Hematopoietic multipotent progenitor cell treated with erythropoietin and hydrocortisone succinate and interleukin-3 and kit ligand, for 6 days (in vitro differentiated cells): ENCODE measurements at places on chromosomes 1 and 21.

DNA sequence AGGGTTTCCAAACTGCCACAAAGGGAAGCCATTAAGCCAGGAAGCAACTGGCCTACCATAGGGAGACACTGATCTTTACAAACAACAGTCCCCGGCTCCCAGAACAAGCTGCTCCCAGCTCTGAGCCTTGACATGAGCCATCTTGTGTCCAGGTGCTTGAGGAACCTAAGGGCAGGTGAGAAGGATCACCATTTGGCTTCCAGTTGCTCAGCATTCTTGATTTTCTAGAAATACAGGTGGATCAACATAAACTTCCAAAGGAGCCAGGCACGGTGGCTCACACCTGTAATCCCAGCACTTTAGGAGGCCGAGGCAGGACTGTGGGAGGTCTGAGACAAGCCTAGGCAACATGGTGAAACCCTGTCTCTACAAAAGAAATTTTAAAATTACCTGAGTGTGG, 21.6 kb downstream of the ZBTB17 start:
- no peak for DNase-seq

GRCh38 chr1:222167896-222168295, 380.0 kb downstream of the HHIPL2 start:
- no peak for DNase-seq

DNA sequence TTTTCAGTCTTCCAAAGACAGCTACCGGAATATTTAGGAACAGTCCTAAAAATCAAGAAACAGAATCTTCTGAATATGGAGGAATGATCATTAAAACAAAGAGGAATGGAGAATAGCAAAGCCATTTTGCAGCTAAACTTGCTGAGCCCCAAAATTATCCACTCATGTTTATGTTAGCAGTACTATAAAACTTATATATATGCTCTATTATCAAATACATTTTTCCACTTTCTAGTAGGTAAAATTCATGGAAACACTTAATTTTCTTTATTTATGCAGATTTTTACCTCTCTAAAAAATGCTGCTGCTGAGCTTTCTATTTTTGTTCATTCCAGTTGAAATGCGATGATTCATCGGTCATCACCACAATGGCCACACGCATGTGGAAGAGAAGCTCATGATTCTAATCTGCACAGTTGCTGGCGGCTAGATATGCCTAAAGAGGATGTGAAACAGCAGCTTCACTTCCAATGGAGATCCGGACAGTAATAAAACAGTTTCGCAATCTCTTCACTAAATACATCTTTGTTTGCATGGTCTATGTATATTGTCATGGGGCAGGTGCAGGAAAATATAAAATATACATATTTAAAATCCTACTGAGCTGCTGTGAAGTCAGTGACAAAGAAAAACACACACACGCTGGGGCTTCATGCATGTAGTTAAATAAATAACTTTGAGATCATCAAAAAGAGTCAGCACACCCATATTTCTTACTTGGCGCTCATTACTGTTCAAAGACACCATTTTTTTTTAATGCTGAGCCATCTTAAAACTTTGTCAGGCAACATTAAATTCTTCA, 292.2 kb downstream of the SMYD3 start:
- peak; percentile 94 for DNase-seq

GRCh38 chr1:111906816-111907215, 82.7 kb downstream of the KCND3 start:
- DNase-seq: no peak

DNA sequence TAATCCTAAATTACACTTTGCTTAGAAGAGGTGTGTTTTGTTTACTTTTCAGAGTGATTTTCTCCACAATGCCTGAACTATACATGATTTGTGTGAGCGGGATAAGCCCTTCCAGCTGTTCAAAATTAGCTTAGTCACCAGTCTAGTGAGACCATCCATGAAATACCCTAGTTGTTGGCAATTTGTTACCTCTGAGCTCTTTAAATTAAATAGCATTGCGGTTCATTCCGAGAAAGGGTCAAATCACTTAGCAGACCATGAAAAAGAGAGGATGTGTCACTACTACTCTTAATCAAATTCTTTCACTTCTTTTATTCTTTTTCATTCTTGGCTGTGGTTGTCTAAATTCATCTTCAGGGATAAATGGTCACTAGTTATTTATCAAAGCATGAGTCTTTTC, 11.9 kb upstream of the VAV3 start:
- no peak for DNase-seq

- peak; percentile 39 for DNase-seq
Observed at GRCh38 chr1:9291914-9292360, 757 bp upstream of the SPSB1 start.

DNA sequence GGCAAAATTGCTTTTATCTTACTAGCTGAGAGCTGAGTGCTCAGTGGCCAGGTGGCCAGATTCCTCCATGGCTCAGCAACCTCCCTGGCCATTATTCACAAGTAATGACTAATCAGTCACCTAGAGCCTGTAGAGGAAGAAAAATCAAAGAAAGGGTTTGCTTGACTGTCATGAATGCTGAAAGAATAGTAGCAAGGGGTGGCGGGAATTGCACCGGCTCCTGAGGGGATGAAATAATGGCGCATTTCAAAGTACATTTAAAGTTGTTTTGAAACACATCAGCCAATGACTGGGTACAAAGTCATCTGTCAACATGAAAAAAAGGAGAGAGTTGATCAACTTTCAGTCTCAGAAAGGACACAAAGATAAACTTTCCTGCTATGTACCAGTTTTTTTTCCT, 99.5 kb downstream of the OMA1 start:
- no peak for DNase-seq

GRCh38 chr1:43284546-43285110, 753 bp downstream of the C1orf210 start:
- no peak for DNase-seq

DNA sequence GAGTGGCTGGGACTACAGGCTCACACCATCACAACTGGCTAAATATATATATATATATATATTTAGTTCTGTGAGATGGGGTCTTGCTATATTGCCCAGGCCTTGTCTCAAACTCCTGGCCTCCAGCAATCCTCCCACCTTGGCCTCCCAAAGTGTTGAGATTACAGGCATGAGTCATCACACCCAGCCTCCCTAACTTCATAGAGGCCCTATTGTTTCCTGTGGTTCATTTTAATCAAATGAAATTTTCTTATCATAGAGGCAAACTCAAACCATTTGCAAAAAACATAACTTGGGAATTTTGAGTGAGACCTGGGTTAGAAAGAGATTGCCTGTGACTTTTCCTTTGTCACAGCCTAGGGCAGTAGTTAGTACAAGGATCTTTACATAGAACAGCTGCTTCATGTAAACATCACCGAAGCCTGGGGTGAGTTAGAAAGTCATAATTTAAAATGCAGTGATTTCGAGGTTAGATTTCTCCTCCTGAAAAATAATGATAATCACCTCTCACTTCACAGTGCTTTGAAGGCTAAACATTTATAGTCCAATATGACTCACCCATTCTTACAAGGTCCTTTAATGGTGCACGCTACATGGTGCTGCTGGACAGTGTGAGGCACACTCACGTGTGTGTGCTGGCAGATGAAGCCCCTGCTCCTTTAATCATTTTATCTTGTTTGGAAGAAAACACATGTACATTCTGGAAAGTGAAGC, 188.9 kb downstream of the RHOU start:
- DNase-seq: no peak
